ENCODE measurements at places on chromosomes 16 and 17.

DNA sequence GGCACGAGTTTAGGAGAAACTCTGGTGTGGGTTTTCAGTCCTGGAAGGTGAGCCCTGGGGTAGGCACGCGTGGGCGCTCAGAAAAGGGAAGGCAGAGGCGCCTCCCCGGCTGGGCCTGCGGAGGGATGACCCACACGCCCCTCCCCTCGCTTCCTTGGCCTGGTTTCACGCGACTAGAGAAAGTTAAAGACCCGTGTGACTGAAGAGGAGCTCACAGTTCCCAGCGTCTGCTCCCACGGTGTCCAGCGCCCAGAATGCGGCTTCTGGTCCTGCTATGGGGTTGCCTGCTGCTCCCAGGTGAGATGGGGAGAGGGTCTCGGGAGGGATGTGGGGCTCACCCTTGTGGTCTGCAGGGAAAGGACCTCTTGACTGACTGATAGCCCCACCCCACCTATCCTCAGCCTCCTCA is at the start of gene CD300LG:
Gene CD300LG (plus strand): TSS at position 214 of the 409 bp plus-strand sequence. CDS start 41 bp downstream, at position 255.
- DNase-seq: no peak

DNA sequence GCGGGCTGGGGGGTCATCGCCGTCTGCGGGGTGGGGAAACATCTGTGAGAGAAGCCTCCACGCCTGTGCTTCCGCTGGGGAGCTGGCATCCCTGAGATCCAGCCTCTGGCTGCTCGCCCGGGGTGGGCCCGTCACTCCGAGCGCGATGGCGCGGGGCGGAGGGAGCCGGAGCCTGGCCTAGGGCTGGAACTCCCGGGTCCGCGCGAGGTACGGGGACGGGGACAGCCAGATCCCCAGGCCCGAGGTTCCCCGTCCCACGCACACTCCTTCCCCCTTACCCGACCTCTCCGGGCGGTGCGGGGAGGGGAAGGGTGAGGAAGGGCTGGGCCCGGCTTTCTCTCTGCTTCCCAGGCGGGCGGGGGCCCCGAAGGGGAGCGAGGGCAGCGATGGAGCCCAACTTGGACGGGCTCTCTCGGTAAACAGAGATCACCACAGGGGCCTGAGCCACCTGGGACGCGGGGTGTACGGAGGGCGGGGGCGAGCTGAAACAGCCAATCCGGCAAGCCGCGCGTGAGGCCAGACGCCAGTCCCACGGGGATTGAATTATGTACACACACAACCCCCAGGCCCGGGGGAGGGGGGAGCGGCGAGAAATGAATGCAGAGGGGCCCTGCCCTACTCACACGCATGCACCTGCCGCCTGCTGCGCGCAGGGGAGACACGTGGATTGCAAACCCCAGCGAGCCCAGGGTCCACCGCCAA is at the start of gene SLC16A11:
Gene SLC16A11 (minus strand): TSS at position 596 of the 702 bp plus-strand sequence. CDS start 579 bp downstream, at position 17.
- peak; percentile 42 for DNase-seq

GRCh38 chr16:82220541-82220940 is 50.5 kb upstream of the MPHOSPH6 start:
- DNase-seq: no peak

- DNase-seq: peak; percentile 13
These were observed 37.5 kb downstream of the ADCY7 start for GRCh38 chr16:50303605-50304466.

- DNase-seq: no peak
These were observed 67.9 kb downstream of the CEP95 start for GRCh38 chr17:64574646-64575045.

- no peak for DNase-seq
These were observed 357.2 kb upstream of the ASIC2 start for GRCh38 chr17:33650304-33650703.

GRCh38 chr16:86396901-86397311 is 113.4 kb upstream of the FOXF1 start:
- no peak for DNase-seq

DNA sequence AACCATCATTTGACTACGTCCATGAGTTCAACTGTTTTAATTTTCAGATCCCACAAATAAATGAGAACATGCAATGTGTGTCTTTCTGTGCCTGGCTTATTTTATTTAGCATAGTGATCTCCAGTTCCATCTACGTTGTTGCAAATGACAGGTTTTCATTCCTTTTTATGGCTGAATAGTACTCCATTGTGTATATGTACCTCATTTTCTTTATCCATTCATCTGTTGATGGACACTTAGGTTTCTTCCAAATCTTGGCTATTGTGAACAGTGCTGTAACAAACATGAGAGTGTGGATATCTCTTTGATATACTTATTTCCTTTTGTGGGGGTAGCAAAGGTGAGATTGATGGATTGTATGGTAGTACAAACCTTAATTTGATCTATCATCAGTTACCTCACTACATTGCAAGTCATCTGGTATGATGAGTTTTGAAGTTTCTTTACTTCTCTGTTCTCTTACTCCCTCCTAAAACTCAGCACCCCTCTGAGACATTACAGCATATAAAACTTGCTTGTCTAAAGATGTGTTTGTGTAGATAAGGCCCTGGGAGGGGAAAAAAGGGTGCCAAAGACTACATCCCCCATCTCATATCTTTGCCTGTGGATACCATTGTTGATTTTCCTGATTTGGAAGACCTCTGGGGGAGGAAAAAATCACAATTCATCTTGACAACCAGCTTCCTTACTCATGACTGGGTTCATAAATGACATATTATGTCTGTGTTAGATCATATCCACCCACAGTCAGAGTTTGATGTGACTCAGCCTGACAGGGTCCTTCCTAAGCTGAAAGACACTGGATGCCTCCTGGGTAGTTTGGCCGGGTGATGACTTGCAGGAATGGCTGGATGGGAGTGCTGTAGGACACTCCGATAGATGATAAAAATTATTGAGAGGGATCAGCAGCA is 47.6 kb downstream of the ABCA9 start:
- DNase-seq: no peak

DNA sequence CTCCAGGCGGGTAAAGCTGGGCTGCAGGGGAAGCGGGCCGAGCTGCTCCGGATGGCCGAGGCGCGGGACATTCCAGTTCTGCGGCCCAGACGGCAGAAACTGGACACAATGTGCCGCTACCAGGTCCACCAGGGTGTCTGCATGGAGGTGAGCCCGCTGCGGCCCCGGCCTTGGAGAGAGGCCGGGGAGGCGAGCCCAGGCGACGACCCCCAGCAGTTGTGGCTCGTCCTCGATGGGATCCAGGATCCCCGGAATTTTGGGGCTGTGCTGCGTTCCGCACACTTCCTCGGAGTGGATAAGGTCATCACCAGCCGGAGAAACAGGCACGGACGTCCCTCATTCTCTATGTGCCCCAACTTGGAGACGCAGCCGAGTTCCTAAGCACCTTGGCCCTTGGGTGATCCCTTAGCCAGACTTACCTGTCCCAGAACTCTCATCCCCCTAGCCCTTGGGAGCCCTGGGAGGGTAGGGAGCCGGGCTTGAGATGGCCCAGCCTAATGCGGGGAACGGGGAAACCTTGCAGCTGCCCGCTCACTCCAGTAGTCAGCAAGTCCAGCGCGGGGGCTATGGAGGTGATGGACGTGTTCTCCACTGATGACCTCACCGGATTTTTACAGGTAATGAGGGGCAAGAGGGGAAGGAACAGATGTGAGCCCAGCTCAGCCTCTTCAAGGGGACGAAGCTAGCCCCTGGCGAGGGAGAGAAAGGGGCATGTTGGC is 806 bp downstream of the MRM1 start:
- DNase-seq: peak; percentile 26

DNA sequence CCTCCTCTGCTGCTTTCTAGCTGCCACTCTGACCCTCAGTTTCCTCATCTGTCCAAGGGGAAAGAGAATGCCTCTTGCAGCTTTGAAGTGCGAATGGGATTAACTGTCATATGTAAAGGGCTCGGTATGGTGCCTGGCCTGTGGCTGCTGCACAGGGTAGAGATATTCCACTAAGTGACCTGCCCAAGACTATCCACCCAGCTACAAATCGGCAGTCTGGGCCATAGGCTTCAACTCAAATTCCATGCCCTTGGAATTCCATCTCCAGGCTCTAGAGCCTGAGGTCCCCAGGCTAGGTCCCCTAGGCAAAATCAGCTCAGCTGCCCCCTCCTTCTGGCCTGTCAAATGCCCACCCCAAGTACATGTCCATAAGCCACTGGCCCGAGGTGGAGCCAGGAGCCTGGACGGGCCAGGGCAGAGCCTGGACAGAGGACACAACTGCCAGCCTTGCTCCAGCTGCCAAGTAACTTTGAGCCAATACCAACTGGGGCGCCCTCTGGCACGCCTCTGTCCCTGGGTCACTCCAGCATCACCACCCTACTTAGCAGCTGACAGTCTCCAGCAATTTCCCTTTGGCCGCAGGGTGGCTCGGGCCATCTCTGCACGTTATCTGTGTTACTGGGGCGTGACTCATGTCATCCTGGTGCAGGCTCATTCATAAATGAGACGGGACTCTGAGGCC is 57.2 kb downstream of the SDK2 start:
- DNase-seq: no peak

GRCh38 chr17:68033636-68034451 is 1.7 kb upstream of the KPNA2 start:
- DNase-seq: no peak

DNA sequence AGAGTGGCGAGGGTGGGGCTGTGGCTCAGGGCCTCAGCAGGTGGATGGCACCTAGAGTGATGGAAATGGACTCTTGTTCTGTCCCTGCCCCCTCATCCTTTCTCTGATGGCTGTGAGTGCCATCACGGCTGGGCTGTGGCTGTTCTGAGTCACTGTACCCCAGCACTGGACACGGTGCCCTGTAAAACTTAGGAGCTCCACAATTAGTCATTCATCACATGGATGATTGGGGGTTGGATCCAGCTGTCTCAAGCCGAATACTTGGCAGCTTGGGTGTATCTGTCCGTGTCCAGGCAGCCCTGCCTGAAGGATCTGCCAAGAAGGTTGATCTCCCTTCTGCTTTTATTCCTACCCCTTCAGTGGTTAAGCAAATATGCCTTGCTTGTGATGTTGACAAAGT is 295.5 kb upstream of the EEF2KMT start:
- no peak for DNase-seq

DNA sequence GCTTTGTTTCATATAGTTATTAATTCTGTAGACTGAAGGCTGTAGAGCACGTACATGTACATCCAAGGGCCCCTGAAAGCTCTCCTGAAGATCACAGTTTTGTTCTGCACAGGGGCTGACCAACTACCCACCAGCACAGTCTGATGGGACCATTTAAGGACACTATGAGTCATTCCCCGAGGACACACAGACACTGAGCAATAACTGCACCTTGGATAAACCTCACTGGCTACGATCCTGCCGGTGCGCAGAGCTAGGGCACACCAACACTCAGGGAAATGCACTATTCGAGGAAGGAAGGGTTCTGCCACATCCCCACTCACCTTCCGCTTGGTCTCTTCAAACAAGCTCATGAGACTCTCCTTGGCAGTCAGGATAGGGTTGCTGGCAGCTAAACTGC is 20.3 kb downstream of the SMG6 start:
- no peak for DNase-seq

- no peak for DNase-seq
These were observed 8.3 kb downstream of the TFAP4 start for GRCh38 chr16:4264546-4264945.

DNA sequence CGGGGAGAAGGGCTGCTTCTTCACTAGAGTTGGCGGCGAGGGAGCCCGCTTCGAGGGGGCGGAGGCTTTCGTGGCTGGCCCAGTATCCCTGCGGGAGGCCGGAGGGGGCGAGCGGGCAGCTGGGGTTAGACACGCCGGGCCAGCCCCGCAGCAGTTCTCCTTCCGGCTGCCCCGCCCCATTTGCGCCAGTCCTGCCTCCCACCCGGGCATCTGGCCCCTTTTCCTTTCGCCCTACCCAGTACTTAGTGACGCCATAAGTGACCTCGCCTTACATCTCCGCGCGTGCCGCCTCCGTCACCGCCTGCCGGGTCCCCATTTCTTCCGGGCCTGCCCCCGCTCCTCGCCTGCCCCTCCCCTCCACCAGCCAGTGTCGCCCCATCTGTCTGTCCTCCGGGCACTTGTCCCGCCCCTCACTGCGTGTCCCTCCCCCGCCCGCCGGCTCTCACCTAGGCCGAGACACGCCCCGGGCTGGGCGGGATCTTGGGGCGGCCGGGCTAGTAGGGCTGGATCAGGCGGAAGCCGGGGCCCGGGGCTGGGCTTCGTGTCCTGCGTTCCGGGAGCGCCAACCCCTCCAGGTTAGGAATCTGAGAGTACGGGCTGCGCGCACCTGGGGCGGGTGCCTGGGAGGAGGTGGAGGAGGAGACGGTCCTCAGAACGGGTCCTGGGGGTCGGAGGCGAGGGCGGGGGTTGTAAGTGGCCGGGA is 14.3 kb downstream of the SPATA32 start:
- DNase-seq: peak; percentile 99

- no peak for DNase-seq
These were observed 126.8 kb upstream of the HSBP1 start for GRCh38 chr16:83680980-83681379.

DNA sequence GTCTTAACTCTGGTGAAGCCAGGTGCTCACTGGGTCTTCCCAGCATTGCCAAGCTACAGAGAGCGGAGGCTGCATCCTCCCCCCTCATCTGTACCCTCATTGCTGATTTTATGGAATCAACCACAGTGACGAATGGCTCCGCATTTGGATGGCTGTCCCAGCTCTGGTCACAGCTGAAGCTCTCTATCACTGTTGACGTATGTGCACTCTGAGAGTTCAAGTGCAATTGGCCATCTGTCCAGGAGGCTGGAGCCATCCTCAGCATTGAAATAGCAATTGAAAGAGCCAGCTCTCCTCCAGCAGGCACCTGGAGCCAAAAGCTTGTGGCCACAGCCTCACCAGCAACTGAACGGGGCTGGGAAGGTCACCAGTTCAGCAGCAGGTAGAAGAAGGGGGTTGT is 494.1 kb downstream of the TMEM114 start:
- DNase-seq: no peak

DNA sequence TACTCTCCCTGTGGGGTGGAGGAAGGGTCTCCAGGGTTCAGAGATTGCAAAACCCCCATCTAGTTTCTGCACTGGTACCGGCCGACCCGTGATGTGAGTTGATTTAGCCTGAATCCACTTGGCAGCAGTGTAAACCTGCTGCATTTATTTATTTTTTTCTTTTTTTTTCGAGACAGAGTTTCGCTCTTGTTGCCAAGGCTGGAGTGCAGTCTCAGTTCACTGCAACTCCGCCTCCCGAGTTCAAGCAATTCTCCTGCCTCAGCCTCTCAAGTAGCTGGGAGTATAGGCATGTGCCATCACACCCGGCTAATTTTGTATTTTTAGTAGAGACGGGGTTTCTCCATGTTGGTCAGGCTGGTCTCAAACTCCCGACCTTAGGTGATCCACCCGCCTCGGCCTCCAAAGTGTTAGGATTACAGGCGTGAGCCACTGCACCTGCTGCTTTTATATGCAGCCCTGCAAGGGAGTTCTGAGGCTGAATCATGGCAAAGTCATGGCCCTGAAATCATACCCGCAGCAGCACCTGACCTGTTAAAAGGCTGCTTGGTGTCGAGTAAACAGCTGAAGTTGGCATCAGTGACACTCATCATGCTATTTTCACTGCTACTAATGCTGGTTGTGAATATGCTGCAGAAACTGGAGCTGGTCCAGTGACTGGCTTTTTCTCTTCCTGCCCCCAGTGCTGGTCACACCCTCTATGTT is 21.4 kb downstream of the DEXI start:
- no peak for DNase-seq

- no peak for DNase-seq
These were observed 5.6 kb upstream of the GGA2 start for GRCh38 chr16:23515881-23516280.

- DNase-seq: no peak
These were observed 13.1 kb downstream of the MPHOSPH6 start for GRCh38 chr16:82156761-82157533.
